ENCODE measurements at places on chromosomes 7 and 10.
A peak's percentile ranks its signal among the peaks of the same experiment; 100 is the strongest.

DNA sequence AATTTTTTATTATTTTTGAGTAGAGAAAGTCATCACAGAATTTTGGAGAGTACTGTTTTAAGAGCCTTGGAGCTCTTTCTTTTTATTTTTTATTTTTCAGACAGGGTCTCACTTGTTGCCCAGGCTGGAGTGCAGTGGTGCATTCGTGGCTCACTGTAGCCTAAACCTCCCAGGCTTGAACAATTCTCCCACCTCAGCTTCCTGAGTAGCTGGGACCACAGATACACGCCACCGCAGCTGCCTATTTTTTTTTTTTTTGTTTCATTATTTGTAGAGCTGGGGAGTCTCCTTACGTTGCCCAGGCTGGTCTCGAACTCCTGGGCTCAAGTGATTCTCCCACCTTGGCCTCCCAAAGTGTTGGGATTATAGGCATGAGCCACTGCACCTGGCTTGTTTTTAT is 10.6 kb downstream of the CPA4 start:
- DNase-seq = no peak

DNA sequence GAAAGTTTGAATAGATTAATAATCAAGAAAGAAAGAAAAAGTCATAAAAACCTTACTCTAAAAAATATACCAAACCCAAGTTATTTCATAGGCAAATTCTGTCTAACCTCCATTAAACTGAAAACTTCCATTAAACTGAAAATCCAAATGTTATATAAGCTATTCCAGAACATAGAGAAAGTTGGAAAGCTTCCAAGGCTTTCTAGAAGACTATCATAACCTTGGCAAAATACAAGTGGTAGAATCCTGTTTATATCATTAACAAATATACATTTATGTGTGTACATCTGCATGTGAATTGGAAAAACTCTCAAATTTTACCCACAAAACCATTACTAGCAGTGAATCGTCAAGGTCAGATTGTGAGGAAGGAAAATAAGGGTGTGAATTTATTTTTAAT is 23.9 kb downstream of the TEX36 start:
- DNase-seq = no peak

DNA sequence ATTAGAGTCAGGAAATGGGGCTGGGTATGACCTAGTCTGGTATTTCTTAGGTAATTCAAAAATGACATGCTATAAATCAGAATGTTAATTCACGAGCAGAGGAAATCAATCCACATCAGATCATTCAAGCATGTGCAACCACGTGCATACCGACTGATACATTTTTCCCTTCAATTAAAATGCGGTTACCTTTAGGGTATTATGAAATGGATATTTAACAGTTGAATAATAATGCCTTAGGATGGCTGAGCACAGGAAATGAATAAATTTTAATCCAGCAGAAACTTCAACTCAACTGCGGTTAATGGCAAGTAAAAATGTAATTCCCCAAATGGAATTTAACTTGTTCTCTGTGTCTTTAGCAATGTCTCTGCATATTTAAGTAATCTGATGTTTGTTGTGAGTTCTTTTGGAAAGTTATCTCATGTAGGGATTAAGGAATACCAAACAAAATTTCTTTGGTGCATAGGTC is 9.2 kb downstream of the CPA2 start:
- DNase-seq = peak; percentile 95

GRCh38 chr7:157753713-157754415 is 417.1 kb downstream of the DNAJB6 start:
- DNase-seq = no peak

GRCh38 chr7:47300472-47301104 is 281.3 kb downstream of the TNS3 start:
- DNase-seq = no peak

DNA sequence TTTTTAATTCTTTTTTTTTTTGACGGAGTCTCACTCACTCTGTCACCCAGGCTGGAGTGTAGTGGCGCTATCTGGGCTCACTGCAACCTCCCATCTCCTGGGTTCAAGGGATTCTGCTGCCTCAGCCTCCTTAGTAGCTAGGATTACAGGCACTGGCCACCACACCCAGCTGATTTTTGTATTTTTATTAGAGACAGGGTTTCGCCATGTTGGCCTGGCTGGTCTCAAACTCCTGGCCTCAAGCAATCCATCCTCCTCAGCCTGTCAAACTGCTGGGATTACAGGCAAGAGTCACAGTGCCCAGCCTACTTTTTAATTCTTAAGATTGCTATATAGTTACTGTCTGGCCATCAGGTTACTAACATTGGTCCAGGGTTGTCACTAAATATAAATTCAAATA is 59.6 kb downstream of the ZNF277 start:
- no peak for DNase-seq

DNA sequence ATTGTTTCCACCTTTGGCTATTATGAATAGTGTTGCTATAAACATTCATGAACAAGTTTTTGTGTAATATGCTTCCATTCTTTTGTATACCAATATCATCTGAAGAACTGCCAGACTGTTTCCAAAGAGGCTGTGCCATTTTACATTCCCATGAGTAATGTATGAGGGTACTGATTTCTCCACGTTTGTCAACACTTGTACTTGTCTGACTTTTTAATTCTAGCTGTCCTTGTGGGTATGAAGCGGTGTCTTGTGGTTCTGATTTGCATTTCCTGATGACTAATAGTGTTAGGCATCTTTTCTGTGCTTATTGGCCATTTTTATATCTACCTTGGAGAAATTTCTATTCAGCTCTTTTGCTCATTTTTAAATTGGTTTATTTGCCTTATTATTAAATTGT is 52.8 kb downstream of the LSMEM1 start:
- no peak for DNase-seq

GRCh38 chr10:123868038-123869019 is 23.3 kb downstream of the CPXM2 start:
- no peak for DNase-seq

DNA sequence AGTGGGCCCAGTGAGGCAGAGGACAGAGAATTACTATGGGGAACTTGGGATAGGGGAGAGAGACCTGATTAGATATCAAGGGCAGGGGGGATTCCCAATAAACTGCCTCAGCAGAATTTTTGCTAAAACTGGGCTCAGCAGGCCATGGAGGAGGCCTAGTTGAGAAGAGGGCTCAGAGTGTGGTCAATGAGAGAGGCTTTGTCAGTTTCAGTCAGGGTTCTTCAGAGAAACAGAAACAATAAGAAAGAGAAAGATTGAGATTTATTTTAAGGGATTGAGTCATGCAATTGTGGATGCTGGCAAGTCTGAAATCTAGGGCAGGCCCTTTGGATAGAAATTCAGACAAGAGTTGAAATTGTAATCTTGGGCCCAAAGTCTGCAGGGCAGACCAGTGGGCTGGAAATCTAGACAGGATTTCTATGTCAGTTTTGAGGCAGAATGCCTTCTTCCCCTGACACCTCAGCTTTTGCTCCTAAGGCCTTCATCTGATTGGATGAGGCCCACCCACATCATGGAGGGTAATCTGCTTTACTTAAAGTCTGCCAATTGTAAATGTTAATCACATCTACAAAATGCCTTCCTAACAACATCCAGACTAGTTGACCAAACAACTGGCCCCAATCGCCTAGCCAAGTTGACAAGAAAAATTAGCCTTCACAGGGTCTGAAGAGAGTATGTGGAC is 33.5 kb upstream of the CCSER2 start:
- no peak for DNase-seq
